Stimulated activated CD8-positive, alpha-beta memory T cell treated with anti-CD3 and anti-CD28 coated beads, Interleukin-15, amount 100 ng/mL, for 1 hour (primary cell): ENCODE measurements at places on chromosomes 12 and 14.

- no peak for DNase-seq
These were observed 309.8 kb upstream of the TMEM132C start for GRCh38 chr12:127957001-127957660.

DNA sequence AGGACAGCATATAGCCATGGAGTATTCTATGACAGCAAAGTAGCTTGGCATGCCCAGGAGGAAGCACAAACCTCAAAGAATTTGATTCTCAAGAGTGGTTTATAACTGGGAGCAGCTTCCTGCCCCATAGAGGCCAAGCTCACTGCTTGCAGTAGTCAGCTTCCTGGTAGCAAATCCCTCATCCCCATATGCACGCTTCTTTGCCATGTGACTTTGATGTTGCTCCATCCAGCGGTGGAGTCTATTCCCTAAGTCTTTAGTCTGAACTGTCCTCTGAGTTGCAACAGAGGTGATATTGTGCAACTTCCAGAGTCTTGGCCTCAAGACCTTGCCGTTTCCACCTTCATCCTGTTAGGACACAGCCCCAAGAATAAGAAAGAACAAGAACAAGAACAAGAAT, 996.8 kb upstream of the TMEM132C start:
- DNase-seq = no peak

- no peak for DNase-seq
These were observed 107.1 kb downstream of the AACS start for GRCh38 chr12:125172231-125172850.

GRCh38 chr12:47361389-47362021, 281.7 kb upstream of the AMIGO2 start:
- DNase-seq = no peak

GRCh38 chr12:93060666-93061472, 131.8 kb upstream of the EEA1 start:
- DNase-seq = no peak

- DNase-seq = no peak
These were observed 29.6 kb downstream of the WBP11 start for GRCh38 chr12:14773685-14774073.

- no peak for DNase-seq
These were observed 615.4 kb downstream of the C12orf50 start for GRCh38 chr12:87413784-87414183.

DNA sequence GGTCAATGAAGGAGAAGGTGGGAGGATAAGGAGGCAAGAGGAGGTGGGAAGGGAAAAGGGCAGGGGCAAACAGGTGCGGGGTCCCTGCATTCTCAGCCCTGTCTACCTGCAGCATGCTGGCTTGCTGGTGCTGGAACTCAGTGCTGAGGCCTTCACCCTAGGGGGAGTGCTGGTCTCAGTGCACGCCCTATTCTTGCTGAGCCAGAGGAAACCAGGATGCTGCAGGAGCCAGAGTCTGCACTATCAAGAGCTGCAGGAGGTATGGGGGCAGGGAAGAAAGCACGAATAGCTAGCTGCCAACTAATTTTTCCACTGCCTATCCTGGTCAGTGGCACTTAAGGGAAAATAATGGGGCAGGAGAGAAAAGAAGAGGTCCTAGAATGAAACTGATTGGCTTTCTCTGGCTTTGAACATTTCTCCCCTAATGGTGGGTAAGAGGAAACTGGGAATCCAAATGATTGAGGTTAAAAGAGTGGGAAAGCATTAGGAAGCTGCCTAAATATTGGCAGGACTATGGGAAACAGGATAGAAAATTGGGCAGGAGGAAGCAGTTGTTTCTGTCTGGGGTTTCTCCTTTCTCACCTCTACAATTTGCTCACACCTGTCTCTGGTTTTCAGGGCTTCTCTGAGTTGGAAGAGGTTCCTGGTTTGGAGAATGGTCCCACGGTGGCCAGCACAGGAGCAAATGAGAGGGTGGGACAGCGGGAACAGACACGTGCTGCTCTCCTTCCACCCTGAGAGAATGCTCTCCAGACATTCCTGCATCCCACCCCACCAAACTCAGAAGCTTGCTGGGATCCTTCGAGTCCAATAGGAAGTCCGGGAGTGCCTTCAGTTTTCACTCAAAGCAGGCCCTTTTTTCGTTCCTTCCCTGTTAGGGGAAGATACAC, 1.9 kb downstream of the TMEM253 start:
- no peak for DNase-seq

DNA sequence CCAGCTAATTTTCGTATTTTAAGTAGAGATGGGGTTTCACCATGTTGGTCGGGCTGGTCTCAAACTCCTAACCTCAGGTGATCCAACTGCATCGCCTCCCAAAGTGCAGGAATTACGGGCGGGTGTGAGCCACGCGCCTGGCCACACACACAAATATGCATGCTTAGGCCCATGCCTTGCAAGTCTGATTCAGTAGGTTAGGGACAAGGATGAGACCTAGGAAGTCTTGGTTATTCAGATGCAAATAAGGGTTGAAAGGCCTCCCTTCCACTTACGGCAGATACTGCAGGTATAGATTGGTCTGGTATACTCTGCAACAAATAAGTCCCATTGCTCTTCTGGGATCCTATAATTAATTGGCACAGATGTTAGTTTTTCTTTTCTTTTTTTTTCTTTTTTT, 32.9 kb downstream of the TXNRD1 start:
- no peak for DNase-seq

DNA sequence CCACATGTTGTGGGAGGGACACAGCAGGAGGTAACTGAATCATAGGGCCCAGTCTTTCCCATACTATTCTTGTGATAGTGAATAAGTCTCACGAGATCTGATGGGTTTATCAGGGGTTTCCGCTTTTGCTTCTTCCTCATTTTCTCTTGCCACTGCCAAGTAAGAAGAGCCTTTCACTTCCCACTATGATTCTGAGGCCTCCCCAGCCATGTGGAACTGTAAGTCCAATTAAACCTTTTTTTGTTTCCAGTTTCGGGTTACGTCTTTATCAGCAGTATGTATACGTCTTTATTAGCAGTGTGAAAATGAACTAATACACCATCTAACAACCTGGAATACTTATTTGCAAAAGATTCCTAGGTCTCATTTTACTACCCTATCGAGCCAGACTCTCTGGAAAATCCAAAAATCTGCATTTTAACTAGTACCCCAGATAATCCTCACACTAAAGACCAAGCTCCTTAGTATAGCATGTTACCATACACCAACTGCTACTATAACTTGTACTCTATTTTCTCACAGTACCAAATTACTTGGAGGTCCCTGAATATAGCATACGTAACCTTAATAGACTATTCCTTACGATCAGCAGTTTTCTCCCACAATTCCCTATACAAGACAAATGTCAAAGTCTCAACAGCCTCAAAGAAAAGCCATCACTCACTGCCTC, 11.5 kb downstream of the GTF2A1 start:
- no peak for DNase-seq

- no peak for DNase-seq
These were observed 723 bp downstream of the ATF7 start for GRCh38 chr12:53625373-53625945.

DNA sequence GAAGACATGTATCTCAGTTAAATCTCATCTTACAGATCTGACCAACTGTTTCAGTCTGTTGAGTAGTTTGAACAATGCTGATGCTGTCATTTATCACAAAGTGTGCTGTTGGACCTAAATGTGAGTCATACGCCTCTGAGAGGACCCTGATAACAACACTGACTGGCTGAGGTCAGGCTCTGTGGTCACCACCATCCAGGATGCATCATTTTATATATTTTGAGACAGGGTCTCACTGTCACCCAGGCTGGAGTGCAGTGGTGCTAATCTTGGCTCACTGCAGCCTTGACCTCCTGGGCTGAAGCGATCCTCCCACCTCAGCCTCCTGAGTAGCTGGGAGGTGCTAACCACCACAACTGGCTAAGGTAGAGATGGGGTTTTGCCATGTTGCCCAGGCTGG, 181.0 kb upstream of the RGS6 start:
- no peak for DNase-seq

DNA sequence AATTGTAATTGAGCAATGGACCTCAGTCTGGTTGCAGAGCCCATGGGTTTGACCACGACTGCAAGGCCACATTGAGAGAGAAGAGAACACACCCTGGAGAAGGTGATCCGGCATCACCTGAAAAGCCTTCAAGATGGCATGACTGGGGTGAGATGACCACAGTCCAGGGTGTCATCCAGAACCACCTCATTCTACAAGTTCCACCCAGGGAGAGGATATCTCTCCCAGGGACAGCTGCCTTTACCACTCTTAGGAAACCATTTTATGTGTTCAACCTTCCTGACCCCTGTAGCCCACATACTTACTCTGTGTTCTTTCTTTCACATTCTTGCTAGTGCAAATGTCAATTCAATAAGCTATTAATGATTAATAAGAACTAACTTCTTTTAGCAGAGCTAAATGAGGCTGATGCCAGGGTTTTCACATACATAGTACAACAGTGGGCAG, 43.4 kb upstream of the CPM start:
- DNase-seq = no peak

DNA sequence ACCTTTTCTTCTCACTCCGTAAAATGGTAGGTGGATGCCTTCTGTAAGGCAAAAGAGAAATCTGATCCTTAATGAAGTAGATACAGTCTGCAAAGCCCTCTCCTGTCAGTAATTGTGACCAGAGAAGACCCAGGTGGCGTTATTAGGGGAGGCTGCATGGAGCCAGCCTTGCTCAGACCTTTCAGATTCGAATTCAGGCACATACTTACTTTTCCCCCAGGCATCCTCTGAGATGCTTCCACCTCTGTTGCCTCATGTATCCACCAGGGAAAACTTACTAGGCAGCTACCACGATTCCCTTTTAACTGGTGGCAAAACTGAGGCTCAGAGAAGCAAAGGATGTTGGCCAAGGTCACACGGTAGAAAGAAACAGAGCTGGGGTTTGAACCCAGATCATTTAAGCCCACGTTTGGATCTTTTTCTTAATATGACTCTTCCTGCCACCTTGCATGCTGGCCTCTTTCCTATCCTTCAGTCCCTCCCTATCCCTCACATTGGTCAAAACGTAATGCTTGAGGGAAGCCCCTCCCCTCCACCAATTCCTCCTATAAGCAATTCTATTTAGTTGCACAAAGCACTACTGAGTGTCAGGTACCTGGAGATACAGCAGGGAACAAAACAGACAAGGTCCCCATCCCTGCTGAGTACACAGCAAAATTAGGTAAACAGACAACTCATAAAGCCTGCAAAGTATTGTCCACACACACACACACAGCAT, 179.4 kb downstream of the KSR2 start:
- no peak for DNase-seq

DNA sequence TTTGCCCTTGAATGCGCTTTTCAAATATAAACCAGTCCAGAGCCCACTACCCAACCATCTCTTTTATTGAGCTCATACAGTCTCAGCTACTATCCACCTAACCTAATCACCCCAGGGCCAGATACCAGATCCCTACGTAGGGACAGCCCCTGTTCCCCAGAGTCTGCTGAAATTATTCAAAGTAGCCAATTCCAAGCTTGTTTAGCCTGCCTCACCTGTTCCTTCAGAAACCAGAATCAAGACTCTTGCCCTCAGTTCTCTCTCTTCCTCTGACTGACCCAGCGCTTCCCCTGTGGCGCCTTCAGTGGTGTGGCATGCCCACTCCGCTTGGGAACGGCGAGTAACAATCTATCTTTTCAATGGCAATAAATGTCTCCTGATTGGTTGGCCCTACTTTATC, 18.8 kb downstream of the BMAL2 start:
- DNase-seq = no peak

DNA sequence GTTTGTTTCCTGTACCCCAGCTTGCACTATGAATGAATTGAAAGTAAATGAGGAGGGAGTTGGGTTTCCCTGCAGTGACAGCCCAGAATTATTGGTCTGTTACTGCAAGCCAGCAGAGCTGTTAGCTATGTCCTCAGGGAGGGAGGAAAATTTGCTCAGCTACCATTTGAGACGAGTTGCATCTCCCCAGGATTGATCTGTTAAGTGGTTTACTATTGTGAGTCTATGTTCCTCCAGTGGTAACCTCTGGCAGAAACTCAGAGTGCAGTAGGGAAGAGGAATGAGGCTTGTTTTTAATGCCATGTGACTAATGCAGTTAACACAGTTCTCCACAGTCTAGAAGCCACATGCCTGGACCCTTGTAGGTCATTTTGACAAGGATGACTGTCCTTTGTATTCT, 173.9 kb downstream of the SLC15A4 start:
- DNase-seq = no peak

DNA sequence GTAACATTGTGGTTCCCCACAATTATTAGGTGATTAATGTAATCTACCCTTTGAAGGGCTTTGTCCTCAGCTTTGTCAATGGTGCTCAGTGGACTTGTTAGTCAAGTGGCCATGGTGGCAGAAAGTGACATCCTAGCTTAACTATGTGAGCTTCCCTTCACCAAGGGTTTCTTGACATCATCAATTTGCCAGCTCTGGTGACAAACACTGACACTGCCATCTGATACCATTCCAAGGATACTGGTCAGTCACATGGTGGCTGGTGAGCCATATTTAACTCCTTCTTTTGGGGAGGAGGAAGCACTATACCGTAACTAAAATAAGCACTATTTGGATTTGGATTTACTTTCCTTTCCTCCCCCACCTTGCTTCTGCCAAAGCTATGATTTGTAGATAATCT, 115.7 kb downstream of the IGF1 start:
- DNase-seq = no peak

- no peak for DNase-seq
These were observed 103.2 kb upstream of the BCL2L14 start for GRCh38 chr12:11967376-11968047.

DNA sequence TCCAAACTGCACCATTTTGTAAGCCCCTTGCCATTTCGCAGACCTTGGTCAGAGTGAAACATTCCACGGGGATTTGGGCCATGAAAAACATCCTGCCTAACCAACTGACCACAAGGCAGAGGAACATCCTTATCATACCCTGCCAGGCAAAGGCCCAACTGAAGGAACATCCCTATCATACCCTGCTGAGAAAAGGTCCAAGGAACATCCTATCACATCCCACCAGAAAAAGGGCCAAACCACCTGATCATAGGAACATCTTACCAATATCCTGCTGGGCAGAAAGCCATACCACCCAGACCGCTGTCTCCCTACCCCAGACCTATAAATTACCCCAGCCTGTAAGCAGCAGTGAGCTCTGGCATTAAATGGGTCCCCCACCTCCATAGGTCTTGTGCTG, 19.4 kb upstream of the LRRC9 start:
- no peak for DNase-seq

DNA sequence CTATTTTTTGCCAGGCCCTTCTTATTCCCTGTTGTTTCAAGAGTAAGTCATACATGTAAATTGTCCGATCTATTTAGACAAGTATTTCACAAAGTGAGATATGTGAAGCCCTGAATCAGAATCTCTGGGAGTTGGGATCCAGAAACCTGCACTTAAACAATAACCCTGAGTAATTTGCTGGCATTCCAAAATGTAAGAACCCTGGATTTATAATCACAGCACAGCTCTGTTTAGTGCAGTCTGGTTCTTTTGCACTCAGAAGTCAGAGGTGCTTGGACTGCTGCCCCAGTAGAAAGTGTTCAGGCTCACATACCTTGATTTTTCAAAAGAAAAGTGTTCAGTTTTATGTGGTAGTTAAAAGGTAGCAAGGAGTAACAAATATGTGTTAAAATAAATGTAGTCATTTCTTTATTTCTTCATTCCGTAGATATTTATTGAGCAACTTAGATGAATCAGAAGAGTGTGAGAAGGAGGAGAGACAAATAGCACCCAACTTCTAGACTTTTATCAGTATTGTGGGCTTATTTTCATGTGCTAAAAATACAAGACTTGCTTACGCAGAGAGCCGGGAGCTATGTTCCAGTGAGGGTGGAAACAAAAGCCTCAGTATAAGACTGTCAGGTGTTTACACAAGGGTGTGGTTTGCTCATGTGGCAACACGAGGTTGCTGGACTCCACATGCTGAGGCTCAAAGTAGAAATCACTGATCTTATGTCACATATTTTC, 70.1 kb downstream of the SYNE2 start:
- DNase-seq = no peak
